ENCODE measurements at places on chromosomes 1 and 21.

DNA sequence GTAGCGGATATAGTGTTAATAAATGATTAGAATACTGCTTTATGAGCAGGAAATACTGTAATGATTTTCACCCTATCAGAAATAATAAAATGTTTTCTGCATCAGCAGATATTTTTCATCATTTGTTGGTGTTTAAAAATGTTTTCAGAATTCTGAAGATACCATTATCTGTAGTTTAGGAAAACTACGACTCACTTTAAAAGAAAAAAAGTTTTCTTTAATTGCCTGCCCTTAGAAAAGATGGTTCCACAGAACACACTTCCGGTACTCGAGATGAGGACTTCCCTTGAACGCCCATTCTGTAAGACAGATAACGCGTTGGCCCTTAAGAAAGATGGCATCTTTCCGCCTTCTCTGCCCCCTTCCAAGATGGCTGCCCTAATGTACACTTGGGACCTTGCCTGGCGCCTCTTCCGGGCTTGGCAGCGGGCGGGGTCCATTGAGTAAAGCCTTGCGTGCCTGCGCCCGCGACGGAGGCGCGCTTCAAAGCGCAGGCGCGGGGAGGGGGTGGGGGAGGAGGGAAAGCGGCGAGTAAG lies at the start of gene SZRD1:
SZRD1 (plus strand) TSS at position 521 of the 536 bp plus-strand sequence. CDS start 16 bp downstream, outside the sequence.
- peak; percentile 98 for DNase-seq

- no peak for DNase-seq
Measured at GRCh38 chr1:67479146-67479891, 49.1 kb upstream of the SERBP1 start.

DNA sequence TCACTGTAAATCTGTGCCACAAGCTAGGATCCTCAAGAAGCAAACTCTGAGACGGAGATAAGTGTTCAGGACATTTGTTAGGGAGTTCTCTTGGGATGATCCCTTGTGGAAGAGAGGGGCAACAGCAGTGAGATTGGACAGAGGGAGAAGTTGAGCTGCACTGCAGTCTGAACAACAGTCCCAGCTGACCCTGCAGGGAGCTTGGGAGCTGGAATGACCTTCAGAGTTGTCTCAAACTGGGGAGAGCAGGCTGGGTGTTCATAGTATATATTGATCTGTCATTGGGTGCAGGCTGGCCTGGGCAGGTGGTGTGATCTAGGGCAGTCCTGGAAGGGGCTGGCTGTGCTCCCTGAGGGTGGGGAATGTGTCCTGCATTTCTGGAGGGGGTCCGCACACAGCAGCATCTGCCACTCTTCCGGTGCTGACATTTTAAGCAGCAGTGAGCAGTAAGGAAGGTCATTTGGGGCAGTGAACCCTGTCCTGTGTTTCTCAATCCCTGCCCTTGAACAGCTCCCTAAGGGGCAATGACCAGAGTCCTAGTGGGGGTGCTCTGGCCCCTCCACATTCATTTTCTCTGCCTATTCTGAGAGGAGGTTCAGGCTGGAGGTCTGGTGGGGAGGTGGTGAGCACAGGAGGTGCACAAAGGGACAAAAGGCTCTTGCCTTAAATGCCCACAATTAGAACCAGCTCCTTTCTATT lies 90.2 kb upstream of the PPM1J start:
- DNase-seq, result no peak

- DNase-seq, result no peak
Measured at GRCh38 chr1:39003281-39003680, 12.2 kb downstream of the AKIRIN1 start.

GRCh38 chr1:183106166-183106565 lies 79.9 kb upstream of the LAMC2 start:
- DNase-seq, result no peak

DNA sequence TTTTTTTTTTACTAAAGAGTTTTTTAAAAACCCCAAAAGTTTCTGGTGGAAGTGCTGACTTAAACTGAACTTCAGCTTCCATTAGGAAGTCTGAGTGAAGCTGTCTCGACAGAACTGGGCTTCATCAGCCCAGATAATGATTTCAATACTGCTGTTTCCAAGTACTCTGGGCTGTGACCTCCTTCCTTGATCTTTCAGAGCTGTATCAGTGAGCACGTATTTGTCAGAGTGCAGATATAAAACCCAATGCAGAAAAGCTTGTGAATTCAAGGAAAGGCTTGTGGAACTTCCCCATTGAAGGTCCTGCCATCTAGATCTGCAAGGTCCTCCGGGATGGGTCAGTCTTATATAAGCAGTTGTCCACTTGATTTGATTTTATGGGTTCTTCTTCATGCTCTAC lies 50.1 kb upstream of the RGS21 start:
- DNase-seq, result no peak

DNA sequence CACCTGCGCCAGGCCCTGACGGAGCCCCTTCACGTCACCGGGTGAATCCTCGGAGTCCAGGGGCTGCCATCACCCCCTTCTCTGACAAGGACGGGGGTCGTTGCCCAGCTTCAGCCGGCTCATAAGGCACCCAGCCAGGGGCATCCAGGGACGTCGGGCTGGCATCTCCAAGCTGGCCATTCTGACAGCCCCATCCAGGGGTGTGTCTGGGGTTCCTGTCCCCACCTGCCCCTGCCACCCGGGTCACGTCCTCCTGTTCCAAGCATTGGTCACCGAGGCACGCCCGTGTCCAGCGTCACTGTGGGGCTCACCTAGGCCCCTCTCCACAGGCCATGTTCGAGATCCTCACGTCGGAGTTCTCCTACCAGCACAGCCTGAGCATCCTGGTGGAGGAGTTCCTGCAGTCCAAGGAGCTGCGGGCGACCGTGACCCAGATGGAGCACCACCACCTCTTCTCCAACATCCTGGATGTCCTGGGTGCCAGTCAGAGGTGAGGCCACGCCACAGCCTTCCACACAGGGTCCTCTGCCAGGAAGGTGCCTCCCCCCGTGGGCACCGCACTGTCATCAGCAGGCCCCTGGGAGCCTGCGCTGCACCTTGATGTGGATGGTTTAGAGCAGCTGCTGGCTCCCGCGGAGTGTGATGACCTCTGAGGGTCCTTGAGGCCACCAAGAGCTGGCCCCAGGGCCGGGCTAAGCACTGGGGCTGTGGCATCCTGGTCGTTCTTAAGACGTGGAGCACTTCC lies 14.8 kb downstream of the ARHGEF16 start:
- no peak for DNase-seq

GRCh38 chr1:212669600-212669999 lies 30.0 kb downstream of the BATF3 start:
- DNase-seq, result no peak

GRCh38 chr1:29804181-29804899 lies 568.0 kb downstream of the PTPRU start:
- no peak for DNase-seq

DNA sequence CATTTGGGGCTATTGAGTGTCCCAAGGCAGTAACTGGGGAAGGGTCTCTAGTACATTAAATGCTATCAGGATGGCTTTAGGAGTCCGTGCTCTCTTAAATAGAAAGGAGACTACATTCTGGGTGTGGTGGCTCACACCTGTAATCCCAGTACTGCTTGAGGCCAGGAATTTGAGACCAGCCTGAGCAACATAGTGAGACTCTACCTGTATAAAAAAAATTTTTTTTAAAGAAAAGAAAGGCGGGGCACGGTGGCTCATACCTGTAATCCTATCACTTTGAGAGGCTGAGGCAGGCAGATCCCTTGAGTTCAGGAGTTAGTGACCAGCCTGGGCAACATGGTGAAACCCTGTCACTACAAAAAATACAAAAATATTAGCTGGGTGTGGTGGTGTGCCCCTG lies 21.5 kb downstream of the OSBPL9 start:
- DNase-seq, result no peak

GRCh38 chr1:30995990-30996612 lies 69.4 kb downstream of the PUM1 start:
- no peak for DNase-seq

DNA sequence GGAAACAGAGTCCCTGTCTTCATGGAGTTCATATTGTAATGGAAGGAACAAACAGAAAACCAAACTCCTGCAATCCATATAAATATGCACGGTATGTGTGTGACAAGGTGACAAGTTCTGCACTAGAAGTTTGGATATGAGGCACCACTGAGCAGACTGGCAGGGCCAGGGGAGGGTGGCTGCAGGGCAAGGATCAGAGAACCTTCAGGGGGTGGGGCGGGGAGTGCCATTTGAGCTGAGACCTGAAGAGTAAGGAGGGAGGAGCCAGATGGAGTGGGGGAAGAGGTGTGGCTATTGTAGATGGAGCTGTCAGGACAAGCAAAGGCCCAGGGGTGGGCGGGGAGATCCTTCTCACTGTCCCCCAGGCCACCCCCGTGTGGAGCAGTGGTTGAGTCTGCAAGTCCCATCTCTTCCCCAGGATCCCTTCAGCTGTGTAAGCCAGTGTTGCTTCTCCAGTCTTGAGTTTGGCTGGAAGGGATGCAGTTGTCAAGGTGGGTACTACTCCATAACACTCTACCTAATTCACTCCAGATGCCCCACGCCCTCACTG lies 76.4 kb downstream of the ATP5PO start:
- no peak for DNase-seq

GRCh38 chr1:85816606-85817005 lies 108.4 kb upstream of the ZNHIT6 start:
- DNase-seq, result no peak

DNA sequence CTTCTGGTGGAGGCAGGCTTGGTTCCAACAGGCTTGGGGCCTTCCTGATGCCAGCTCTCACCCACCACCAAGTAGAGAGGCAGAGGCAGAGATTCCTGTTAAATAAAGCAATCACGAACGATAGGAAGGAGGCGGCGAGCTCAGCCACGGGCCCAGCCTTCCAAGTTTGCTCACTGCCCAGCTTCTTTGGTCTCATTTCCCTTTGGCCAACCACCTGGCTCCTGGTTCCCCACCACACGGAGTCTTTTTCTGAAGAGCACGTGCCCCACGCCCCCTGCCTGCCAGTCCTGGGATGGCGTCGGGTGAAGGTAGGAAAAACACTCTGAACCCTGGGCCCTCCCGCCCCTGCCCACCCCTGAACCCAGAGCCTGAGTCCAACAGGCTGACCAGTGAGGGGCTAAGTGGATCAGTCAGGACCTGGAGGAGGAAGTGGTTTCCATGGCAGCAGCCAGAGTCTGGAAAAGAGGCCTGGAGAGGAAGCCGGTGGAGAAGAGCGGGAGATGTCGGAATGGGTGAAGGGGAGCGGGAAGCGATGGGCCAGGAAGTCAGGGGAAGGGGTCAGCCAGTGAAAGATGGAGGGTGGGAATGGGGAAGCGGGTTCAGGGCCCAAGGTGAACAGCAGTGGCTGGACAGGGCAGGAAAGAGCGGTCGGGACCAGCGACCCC lies 158.2 kb upstream of the KLHDC7A start:
- DNase-seq, result no peak

GRCh38 chr1:11262171-11263049 lies at the start of gene MTOR:
TSS of gene MTOR (minus strand) at chr1:11262551. CDS start at chr1:11259409, 3,142 bp downstream.
- DNase-seq, result peak; percentile 98

- DNase-seq, result no peak
Measured at GRCh38 chr1:178961331-178961730, 64.4 kb upstream of the FAM20B start.

DNA sequence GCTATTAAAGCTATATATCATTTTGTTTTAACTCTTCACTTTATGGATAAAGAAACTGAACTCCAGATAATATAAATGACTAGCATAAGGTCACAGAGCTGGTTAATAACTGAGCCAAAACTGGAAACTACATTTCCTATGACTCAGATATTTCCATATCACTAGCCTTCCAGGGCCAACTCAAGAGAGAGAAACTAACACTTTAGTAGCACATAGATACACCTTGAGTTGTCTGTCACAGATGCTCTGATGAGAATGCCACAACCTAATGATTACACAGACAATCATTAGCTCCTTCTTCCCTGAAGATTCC lies 40.7 kb downstream of the NME7 start:
- no peak for DNase-seq

DNA sequence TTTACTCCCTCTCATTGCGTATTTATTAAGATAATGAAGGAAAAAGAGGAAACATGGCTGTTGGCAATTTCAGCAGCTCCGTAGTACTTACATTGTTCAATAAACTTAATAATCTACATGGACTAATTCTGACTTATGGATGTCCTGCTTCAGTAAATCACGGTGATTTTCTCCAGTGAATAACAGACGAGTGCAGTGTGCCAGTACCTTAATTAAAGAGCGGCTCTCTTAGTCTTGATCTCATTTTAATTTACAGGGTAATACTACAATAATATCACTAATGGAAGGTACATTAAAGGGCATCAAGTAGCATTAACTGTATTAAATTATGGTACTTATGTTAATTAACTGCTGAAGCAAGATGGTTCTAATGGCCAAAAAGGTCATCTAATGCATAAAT lies 187.2 kb downstream of the NTNG1 start:
- no peak for DNase-seq

- no peak for DNase-seq
Measured at GRCh38 chr1:167722870-167723251, 1.1 kb downstream of the MPZL1 start.

DNA sequence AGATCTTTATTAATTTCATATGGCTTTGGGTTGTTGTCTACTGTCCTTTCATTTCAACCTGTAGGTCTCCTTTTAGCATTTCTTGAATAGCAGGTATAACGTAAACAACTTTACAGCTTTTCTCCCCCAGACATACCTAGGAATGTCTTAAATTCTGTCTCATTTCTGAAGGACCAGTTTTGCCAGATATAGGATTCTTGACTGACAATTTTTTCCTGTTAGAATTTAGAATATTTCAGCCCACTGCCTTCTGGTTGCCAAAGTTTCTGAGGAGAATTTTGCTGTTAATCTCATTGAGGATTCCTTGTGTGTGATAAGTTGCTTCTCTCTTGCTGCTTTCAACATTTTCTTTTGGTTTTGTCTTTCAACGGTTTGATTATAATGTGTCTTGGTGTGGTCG lies 60.1 kb downstream of the CCDC30 start:
- no peak for DNase-seq

- no peak for DNase-seq
Measured at GRCh38 chr1:192958871-192959270, 100.3 kb downstream of the UCHL5 start.

DNA sequence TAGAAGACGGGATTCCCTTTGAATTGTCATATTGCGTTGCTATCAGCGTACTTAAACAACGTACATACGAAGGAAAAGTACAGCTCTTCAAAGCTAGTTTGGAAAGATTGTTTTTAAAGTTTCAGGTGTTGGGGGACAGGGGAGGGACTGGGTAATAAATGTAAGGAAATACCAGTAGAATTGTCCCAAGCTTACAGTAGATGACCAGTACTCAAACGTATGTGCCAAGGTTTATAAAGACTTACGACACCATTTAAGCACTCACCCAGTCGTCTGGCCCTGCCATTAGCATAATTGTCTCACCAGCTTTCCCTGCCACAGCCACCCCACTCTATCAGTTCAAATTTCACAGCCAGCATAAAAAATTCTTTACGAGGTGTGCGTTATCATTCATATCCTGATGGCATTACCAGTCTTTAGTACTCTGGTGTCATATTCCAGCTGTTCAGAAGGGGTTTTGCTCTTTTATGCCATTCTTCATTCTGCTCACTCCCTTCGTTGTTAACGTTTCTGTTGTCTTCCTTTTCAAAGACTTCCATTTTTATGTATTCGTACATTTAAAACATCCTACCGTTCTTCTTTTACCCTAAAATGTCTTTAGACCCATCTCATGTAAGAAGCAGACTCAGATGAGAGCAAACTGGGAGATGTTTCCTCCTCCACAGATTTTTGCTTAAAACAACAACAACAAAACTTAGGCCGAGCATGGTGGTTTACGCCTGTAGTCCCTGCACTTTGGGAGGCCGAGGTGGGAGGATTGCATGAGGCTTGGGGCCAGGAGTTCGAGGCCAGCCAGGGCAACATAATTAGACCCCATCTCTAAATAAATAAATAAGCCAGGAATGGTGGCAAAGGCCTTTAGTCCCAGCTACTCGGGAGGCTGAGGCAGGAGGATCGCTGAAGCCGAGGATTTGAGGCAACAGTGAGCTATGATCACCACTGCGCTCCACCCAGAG lies 1.0 kb upstream of the HP1BP3 start:
- DNase-seq, result no peak

- no peak for DNase-seq
Measured at GRCh38 chr1:114695430-114696058, at the start of gene AMPD1. TSS of gene AMPD1 (minus strand) at chr1:114695546. CDS start at chr1:114695471, 75 bp downstream.
